ENCODE measurements at places on chromosomes 5 and 9.

- DNase-seq: no peak
These were observed 88.1 kb downstream of the PCSK1 start for GRCh38 chr5:96344678-96345577.

DNA sequence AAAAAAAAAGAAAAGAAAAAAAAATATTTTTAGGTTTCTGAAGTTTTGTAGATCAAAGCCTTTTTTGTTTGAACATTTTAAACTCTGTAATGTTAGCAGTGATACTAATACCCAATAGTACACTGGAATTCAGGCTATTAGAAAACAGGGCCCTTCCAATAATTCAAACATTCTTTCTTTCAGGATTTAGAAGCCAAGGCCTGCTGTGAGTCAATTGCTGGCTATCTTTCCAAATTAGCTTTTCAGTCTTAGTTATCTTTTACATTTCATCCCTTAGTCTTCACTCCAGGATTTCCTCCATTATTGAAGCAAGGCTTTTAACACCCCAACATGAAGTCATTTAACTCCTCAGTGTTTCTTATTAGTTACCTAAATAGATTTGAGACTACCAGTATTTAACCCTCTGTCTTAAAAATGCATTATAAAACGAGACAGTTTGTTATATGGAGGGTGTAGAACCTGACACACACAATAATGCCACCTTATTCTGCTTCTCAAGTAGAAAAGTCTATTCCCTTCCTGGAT is 951.9 kb upstream of the DMAC1 start:
- DNase-seq: no peak

DNA sequence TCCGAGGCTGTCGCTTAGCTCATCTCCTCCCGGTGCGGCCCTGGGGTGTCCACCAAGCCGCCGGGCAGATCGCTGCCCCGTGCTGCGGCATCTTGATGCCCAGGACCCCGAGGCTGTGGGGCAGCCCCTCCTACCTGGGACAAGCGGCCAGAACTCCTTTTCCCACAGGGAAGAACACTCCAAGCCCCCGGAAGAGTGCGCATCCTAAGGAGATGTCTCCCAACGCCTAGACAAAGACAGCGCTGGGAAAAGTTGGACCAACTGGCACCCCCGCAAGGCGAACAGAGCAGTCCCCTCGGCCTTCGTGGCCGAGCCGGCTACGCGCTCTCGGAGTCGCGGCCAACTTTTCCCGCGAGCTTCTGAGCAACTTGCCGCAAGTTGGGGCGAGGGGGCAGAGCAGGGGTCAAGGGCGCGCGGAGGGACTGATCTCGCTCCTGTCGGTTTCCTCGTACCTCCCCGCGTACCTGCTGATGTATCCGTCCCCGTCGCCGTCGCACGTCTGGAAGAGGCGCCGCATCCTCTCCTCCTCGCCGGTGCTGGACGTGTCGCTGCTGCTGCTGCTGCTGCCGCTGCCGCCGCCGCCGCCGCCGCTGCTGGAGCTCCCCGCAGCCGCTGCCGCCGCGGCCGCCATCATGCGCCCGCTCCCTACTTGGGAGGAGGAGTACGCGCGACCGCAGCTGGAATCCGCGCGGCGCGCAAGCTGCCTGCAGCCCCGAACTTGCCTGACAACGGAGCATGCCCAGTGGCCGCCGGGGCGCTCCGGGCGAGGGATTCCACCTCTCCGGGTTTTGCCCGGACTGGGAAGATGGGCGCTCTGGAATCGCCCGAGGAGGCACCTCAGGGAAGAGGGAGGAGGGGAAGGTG is at the start of gene MCC:
MCC (minus strand) TSS at position 673 of the 864 bp plus-strand sequence.
- peak; percentile 76 for DNase-seq

DNA sequence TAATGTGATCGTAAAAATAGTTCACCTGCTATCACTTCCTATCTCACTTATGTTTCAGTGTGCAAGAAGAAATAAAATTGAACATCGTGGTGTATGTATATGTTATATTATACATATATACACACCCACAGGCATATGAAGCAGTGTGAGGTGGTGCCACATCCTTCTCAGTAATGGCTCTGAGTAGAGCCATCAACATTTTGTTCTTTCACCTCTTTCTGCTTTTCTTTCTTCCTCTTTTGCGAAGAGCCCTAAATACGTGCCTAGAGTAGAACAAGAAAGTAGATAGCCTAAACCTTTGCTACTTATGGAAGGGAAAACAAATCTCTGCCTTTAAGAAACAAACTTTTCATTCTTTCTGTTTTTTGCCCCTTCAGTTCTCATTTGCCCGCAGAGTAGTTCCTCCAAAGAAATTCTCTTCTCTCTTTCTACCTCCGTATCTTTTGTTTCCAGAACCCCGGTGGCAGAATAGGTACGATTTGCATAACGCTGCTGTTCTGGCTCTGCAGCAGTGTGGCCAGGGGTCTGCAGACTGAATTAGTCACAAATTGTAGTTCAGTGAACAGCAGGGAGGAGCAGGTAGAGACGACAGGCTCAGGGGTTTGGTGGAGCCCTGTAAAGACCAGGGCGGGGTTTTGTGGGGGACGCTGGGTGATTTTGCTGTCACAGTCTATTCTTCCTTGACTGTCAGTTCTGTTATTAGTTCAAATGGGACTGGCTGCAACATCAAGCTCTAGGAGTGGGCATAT is 40.5 kb upstream of the PJA2 start:
- DNase-seq: no peak

DNA sequence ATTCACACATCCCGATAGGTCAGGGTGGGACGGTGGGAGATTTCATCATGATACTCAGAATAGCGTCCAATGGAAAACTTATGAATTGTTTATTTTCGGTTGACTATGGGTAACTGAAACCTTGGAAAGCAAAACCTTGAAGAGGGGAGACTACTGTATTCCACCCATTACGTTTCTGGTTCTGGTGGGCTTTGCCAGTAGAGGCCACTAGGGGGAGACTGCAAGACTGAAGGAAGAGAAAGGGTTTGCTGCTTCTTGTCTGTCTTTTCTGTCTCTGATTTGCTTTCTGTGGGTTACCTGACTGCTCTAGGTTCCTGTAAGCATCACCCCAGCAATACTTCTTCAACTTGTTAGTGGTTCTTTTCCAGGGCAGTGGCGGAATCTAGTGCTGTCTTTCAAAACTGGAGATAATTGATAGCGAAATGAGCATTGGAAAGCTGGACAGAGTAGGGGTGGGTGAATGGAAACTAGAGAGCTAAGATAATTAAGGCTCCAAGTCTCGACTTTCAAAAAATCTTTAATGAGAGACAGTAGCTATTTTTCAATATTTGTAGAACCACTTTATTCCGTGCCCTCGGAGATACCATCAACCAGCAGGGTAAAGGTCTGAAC is 27.0 kb downstream of the GRIN3A start:
- DNase-seq: no peak

DNA sequence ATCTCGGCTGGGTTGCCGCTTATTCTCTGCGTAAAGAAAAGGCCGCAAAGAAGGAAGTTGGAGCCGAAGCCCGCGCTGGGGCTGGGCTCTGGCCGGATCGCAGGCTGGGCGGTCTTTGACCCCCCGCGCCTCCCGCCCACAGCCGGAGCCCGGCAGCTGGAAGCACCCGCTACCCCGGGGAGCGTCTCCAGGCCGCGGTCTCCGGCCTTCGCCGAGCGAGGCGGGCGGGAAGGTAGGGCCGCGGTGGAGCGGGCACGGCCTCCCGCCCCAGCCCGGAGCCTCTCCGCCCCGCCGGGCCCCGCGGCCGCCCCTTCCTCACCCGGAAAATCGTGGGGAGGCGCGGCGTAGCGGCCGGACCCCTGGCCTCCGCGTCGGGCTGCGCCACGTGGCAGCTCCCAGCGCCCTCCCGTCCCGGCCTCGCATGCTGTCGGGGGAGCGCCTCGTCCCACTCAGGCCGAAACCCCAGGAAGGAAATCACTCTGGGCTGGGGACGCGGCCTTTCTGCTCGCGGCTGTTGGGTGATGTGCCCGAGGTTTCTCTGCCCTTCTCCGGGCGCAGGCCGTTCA is 12.0 kb downstream of the FOXD1 start:
- DNase-seq: no peak

GRCh38 chr9:93536874-93537273 is 39.5 kb upstream of the PHF2 start:
- DNase-seq: no peak

- DNase-seq: no peak
These were observed 11.5 kb upstream of the SHOC1 start for GRCh38 chr9:111806259-111806658.

- DNase-seq: no peak
These were observed 5.1 kb downstream of the MRPS2 start for GRCh38 chr9:135505406-135506187.

- peak; percentile 79 for DNase-seq
These were observed 243.9 kb upstream of the KLF4 start for GRCh38 chr9:107733523-107733894.
